ENCODE measurements at places on chromosomes 6 and 20. TPM values are rescaled to one million over a fixed set of nuclear protein-coding genes. Genes with fewer than 3 reads are reported as not detected.

Gene BRPF3
- total RNA-seq: 14.5 TPM

Gene ANKRD66
- not detected for total RNA-seq

Gene SULF2
- 26.4 TPM for total RNA-seq

Gene PROKR2
- not detected for total RNA-seq

Gene RBM24
- total RNA-seq: 0.32 TPM

Gene OR2B6
- total RNA-seq: not detected

Gene MCM9
- 15.6 TPM for total RNA-seq

Gene TOX2
- 1.2 TPM for total RNA-seq

Gene HLA-DRB1
- total RNA-seq: 17.3 TPM

Gene KCNS1
- 0.40 TPM for total RNA-seq

Gene MACROD2
- 2.2 TPM for total RNA-seq

Gene CFAP206
- 0.28 TPM for total RNA-seq

Gene RGS17
- 1.6 TPM for total RNA-seq

Gene EPHA7
- total RNA-seq: 0.12 TPM

Gene RAB22A
- 24.7 TPM for total RNA-seq

Gene KIZ
- total RNA-seq: 17.7 TPM

Gene LKAAEAR1
- total RNA-seq: 0.36 TPM

Gene SNAP25
- total RNA-seq: 0.08 TPM

Gene PLA2G7
- 0.32 TPM for total RNA-seq

Data from esophagus mucosa (tissue), 1 donor.